ENCODE measurements at places on chromosomes 12 and 14. TPM values are rescaled to one million over a fixed set of nuclear protein-coding genes. Genes with fewer than 3 reads are reported as not detected.
A peak's percentile ranks its signal among the peaks of the same experiment; 100 is the strongest.

The RNF212B gene
- total RNA-seq, result not detected

DNA sequence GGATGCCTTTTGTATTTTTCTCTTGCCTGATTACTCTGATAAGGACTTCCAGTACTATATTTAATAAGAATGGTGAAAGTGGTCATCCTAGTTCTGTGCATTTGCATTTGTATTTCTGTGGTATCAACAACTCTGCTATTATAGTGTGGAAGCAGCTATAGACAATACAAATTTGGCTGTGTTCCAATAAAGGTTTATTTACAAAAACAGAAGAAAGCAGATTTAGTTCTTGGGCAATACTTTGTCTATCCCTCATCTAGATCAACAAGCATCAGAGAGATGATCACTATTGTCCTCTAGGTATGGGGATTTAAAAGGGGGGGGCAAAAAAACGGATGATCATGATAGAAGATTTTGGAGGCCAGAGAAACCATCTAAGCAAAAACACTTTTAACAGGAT is 19.1 kb upstream of the BTG1 start:
- H3K4me3 ChIP-seq, result no peak overlapping the region
- no peak overlapping the region for H3K27ac ChIP-seq
- H3K4me1 ChIP-seq, result peaks cover 12% of the 10 kb centered on the region
- H3K36me3 ChIP-seq, result no peaks in the 10 kb centered on the region

GRCh38 chr14:21672116-21672515 is 1.5 kb downstream of the OR4E1 start:
- DNase-seq, result no peak
- peaks cover 26% of the 10 kb centered on the region for H3K27me3 ChIP-seq
- no peak overlapping the region for H3K4me3 ChIP-seq
- H3K27ac ChIP-seq, result no peak overlapping the region
- H3K4me1 ChIP-seq, result no peaks in the 10 kb centered on the region

The PPP4R3A gene
- total RNA-seq, result 94.2 TPM

- peaks cover 17% of the 10 kb centered on the region for H3K27me3 ChIP-seq
- no peak for DNase-seq
- H3K27ac ChIP-seq, result no peak overlapping the region
- no peaks in the 10 kb centered on the region for H3K36me3 ChIP-seq
Measured at GRCh38 chr14:103103461-103104388, 9.2 kb downstream of the EXOC3L4 start.

- peaks cover 3% of the 10 kb centered on the region for H3K4me1 ChIP-seq
- H3K27me3 ChIP-seq, result peaks cover 4% of the 10 kb centered on the region
- no peaks in the 10 kb centered on the region for H3K36me3 ChIP-seq
- no peak overlapping the region for H3K27ac ChIP-seq
Measured at GRCh38 chr14:36684946-36685345, 23.3 kb downstream of the PAX9 start.

The PROX2 gene
- total RNA-seq, result not detected

The HCAR2 gene
- total RNA-seq, result 10.9 TPM

The ATN1 gene
- total RNA-seq, result 195 TPM

- no peak overlapping the region for H3K4me3 ChIP-seq
- no peaks in the 10 kb centered on the region for H3K36me3 ChIP-seq
- H3K4me1 ChIP-seq, result peaks cover 5% of the 10 kb centered on the region
- no peak overlapping the region for H3K27ac ChIP-seq
Measured at GRCh38 chr12:84551373-84551772, 361.2 kb downstream of the SLC6A15 start.

The SLCO1B3 gene
- total RNA-seq, result not detected

DNA sequence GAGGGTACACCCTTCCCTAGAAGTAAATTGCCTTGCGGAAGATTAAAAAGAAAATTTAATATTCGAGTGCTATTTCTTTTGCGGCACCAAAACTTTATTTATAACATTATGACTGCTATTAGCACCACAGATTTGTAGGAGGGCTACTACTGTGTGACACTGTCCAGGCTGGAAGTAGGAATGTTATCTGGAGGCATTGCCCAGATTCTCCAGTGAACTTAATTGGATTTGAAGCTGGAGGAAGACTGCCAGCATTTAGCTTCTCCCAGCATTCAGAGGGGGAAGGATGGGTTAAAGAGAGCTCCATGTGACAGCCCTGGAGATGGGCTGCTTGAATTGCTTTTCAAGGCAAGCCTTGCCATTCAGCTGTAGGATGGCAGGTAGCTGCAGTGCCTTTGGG is 107.0 kb upstream of the RBM19 start:
- peaks cover 1% of the 10 kb centered on the region for H3K4me1 ChIP-seq
- peaks cover 65% of the 10 kb centered on the region for H3K27me3 ChIP-seq
- no peaks in the 10 kb centered on the region for H3K36me3 ChIP-seq
- no peak overlapping the region for H3K4me3 ChIP-seq
- no peak for DNase-seq

The RPGRIP1 gene
- 0.35 TPM for total RNA-seq

The TAS2R7 gene
- 0.40 TPM for total RNA-seq

The COCH gene
- total RNA-seq, result 1.8 TPM

GRCh38 chr12:7068240-7068993 is 7.9 kb downstream of the C1S start:
- no peak for DNase-seq
- peaks cover 11% of the 10 kb centered on the region for H3K27me3 ChIP-seq
- H3K27ac ChIP-seq, result peak overlapping the region; percentile 79
- peaks cover 9% of the 10 kb centered on the region for H3K36me3 ChIP-seq

The EPS8 gene
- 19.1 TPM for total RNA-seq

DNA sequence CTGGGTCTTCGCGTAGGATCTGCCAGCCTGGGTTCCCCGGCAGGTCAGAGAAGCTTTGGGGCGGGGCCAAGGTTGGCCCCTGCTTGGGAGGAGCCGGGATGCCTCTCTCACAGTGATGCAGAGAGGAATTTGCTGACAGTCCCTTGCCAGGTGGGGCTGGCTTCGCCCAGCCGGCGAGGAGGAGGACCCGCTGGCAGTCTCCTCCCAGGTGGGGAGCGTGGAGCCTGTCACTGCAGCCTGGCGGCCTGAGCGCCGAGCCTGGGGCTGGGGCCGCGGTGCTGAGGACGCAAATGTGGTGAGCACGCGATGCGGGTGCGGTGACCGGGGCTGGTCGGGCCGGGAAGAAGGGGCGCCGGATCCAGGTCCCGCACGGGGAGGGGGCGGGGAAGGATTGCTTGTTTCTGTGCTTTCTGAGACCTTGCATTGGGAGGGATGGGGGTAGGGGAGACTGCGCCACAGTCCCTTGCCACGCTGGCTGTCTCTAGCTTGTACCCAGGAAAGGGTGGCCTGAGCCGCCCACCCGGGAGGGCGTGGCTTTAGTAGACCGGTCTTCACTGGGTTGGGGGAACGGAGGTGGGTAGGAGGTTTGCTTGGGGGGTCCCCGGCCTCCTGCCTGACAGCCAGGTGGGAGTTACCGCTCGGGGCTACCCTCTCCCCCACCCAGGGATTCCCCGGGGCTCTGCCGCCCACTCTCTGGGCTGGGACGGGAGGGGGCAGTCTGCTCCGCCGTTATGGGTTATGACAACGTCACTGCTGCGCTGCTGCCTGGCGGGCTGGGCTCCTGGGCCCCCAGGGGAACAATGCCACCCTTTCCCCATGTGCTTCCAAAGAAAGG is at the start of gene TMEM63C:
Gene TMEM63C (plus strand): TSS at position 196 of the 835 bp plus-strand sequence. CDS start 37,016 bp downstream, outside the sequence.
- H3K27ac ChIP-seq, result peak within 1 kb of the TSS; percentile 89
- no peaks in the 10 kb centered on the region for H3K36me3 ChIP-seq
- peaks cover 8% of the 10 kb centered on the region for H3K4me1 ChIP-seq
- peak; percentile 78 for DNase-seq
- H3K27me3 ChIP-seq, result peaks cover 44% of the 10 kb centered on the region

The OR6C75 gene
- total RNA-seq, result not detected

- DNase-seq, result no peak
- H3K4me3 ChIP-seq, result no peak overlapping the region
- H3K36me3 ChIP-seq, result peaks cover 6% of the 10 kb centered on the region
- H3K4me1 ChIP-seq, result peaks cover 13% of the 10 kb centered on the region
Measured at GRCh38 chr12:29224572-29224971, 75.5 kb downstream of the FAR2 start.

DNA sequence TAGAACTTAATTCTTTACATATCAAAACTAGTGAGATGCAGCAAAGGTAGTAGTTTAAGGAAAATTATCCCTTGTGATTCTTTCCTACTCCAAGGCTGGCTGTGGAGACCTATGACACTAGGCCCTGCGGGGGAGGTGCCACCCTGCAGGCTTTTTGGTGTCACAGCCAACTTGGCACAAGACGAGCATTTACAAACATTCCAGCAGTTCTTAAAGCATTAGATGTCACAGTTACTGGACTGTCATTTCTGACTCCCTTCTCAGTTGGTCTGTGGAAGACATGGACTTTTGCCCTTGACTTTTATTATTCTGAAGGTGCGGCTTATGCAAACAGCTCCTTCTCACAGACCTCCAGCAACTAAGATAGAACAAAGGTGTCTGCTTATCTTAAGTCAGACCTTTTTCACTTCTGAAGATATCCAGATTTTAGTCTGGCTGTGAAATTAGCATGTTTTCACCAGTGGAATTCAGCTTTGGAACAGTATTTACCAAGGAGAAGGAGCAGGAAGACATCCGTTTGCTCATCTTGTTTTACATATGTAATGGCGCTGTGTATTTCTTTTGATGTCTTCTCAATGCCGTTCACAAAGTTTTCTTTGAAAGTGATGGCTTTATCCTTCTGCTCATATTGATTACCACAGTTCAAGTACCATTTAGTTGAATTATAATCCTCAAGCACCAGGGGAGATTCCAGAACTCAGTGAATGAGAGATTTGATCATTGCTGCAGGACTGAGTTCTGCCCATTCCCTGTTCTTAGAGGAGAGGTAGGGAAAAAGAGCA is 17.9 kb downstream of the SRGAP1 start:
- peak overlapping the region; percentile 33 for H3K27ac ChIP-seq
- H3K36me3 ChIP-seq, result no peaks in the 10 kb centered on the region
- H3K4me3 ChIP-seq, result no peak overlapping the region
- H3K4me1 ChIP-seq, result peaks cover 10% of the 10 kb centered on the region
- no peaks in the 10 kb centered on the region for H3K27me3 ChIP-seq

DNA sequence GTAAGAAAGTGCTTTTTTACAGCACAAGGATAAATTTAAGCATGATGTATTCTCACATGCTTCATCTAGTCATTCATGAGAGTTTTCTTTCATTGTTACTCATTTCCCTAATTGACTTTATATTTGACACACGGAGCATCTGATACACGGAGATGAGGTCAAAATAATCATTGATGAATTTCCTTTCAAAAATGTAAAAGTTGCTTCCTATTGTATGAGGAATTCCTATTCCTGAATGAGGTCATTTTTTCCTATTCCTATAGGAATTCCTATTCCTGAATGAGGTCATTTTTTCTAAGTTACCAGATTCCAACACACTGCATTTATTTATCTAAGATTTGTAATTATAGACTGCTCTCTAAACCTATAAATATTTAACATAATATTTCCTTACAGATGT is 316.7 kb upstream of the KITLG start:
- peaks cover 17% of the 10 kb centered on the region for H3K4me1 ChIP-seq
- H3K27ac ChIP-seq, result peak overlapping the region; percentile 9
- H3K36me3 ChIP-seq, result no peaks in the 10 kb centered on the region

The GPR137C gene
- total RNA-seq, result 3.8 TPM

GRCh38 chr12:100302081-100302480 is 35.1 kb downstream of the SCYL2 start:
- H3K4me1 ChIP-seq, result no peaks in the 10 kb centered on the region
- no peak for DNase-seq
- H3K27ac ChIP-seq, result no peak overlapping the region

The AKAP6 gene
- 7.3 TPM for total RNA-seq

DNA sequence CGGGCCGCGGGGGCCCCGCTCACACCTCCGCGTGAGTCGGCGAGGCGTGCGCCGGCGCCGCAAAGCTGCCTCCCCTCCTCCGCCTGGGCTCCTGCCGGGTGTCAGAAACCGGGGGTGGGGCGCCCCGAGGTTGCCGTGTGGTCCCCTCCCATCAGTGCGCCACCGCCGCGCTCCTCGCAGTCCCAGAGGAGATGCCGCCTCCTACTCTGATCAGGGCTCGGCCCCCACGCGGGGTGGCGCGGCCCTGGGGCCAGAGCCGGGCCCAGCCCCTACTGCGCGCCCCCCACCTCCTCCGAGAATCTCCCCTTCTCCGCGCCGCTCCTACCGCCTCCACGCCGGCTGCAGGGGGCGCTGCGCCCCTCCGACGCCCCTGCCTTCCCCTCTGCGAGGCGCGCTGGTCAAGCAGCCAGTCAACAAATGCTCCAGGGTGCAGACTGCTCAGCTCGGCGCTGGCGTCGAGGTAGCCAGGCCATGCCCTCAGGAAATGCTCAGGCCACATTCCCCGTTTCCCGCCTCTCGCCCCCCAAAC is 467 bp upstream of the JAG2 start:
- no peaks in the 10 kb centered on the region for H3K36me3 ChIP-seq
- H3K27me3 ChIP-seq, result peaks cover 28% of the 10 kb centered on the region
- H3K4me1 ChIP-seq, result peaks cover 26% of the 10 kb centered on the region

DNA sequence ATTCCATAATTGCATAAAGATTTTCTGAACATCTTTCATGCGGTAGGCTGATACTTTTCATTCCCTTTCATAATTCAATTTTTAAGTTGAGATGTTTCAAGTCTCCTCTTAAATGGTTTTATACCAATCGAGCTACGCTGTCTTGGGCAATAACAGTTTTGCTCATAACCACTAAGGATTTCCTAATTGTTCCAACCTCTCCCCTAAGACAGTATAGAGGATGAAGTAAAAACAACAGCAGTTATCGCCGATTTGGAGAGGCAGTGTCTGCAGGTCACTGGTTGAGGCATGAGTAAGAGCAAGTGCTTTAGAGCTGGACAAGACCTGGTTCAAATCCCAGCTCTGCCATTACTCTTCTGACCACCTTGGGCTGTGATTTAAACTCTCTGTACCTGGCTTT is 6.9 kb upstream of the MED13L start:
- no peak overlapping the region for H3K27ac ChIP-seq
- H3K36me3 ChIP-seq, result no peaks in the 10 kb centered on the region
- no peak overlapping the region for H3K4me3 ChIP-seq
- H3K4me1 ChIP-seq, result peaks cover 13% of the 10 kb centered on the region

GRCh38 chr14:90179809-90180779 is 76.3 kb upstream of the PSMC1 start:
- H3K4me3 ChIP-seq, result no peak overlapping the region
- no peak for DNase-seq
- H3K36me3 ChIP-seq, result no peaks in the 10 kb centered on the region

- no peak overlapping the region for H3K4me3 ChIP-seq
- H3K36me3 ChIP-seq, result no peaks in the 10 kb centered on the region
- DNase-seq, result no peak
- no peaks in the 10 kb centered on the region for H3K27me3 ChIP-seq
Measured at GRCh38 chr12:93745286-93745685, 68.1 kb downstream of the CRADD start.

DNA sequence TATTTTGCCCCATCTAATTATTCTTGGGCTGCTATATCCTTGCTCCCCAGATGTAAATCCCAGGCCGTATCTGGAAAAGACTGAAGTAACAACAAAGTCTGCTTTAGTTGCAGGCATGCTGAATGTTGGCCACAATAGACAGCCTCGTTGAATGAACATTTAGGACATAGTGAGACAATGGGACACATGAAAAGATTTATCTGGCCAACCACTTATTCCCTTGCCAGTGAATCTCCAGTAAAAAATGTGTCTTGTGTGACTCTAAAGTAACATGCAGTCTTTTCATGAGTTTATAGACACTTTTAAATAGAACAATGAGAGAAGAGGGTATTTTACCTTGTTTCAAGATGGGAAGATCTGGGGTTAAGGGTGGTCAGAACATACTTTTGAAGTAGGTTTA is 60.2 kb upstream of the STXBP6 start:
- no peaks in the 10 kb centered on the region for H3K27me3 ChIP-seq
- no peak overlapping the region for H3K4me3 ChIP-seq
- H3K4me1 ChIP-seq, result peaks cover 27% of the 10 kb centered on the region
- H3K27ac ChIP-seq, result peak overlapping the region; percentile 82

GRCh38 chr12:96824838-96825236 is 82.2 kb upstream of the NEDD1 start:
- no peak overlapping the region for H3K4me3 ChIP-seq
- no peak for DNase-seq
- H3K4me1 ChIP-seq, result no peaks in the 10 kb centered on the region
- H3K27me3 ChIP-seq, result peaks cover 2% of the 10 kb centered on the region
- H3K36me3 ChIP-seq, result no peaks in the 10 kb centered on the region

The YLPM1 gene
- 125 TPM for total RNA-seq

GRCh38 chr12:53805791-53806190 is 54.0 kb upstream of the CISTR start:
- no peak for DNase-seq
- H3K27ac ChIP-seq, result no peak overlapping the region
- H3K27me3 ChIP-seq, result peaks cover 52% of the 10 kb centered on the region
